Activated T-helper 1 cell treated with anti-CD3 and anti-CD28 coated beads, Interleukin-12 subunit alpha, Interleukin-12 subunit beta, Interleukin-2, Interleukin-4 antibody, amounts not matched to agents 30 ng/mL and 10 ng/mL and 1 ng/mL, durations not matched to agents 14 hours and 24 hours and 36 hours (primary cell): ENCODE measurements at places on chromosomes 5 and 9.

DNA sequence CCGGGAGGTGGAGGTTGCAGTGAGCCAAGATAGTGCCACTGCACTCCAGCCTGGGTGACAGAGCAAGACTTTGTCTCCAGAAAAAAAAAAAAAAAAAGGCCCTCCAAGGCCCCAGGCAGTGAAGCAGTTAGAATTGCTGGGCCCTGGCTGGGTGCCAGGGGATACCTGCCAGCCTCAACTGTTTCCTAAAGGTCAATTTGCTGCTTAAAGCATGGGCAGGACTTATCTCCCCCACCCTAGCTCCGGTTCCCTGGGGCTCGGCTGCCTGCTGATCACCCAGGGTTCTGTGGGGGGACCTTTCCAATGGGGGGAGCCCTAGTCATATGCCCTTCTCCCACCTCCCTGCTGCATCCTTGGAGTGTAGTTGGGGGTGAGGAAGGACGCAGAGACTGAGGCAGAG, 25.7 kb downstream of the NCS1 start:
- H3K27ac ChIP-seq: no peak overlapping the region
- H3K36me3 ChIP-seq: no peaks in the 10 kb centered on the region
- H3K27me3 ChIP-seq: peaks cover 7% of the 10 kb centered on the region

DNA sequence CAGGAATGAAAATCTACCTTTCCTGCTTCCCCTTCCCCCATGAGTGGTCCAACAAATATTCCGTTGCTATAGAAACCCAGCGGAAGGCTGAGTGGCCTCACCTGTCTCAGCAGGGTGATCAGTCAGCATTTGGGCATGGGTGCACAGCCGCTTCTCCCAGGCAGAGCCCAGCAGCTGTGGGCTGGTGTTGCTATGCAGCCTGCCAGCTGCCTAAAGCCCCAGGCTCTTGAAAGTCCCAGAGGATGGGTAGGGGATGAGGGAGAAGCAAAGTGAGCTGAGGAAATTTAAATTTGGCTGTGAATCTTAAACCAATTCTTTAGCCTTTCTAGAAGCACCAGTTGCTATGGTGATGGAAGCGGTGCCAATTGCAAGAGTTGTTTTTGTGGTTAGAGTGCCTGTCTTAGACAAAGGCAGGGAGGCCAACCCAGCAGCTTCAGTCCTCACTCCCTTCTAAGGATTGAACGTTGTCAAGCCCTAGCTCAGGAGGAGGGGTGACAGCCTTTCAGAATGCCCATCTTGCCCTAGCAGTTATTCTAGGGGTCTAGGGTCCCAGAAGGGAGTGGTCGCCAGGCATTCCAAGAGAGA, 151.5 kb upstream of the PITX1 start:
- H3K27ac ChIP-seq: no peak overlapping the region
- H3K27me3 ChIP-seq: peaks cover 16% of the 10 kb centered on the region
- H3K4me1 ChIP-seq: no peaks in the 10 kb centered on the region
- H3K36me3 ChIP-seq: no peaks in the 10 kb centered on the region
- no peak overlapping the region for H3K4me3 ChIP-seq

DNA sequence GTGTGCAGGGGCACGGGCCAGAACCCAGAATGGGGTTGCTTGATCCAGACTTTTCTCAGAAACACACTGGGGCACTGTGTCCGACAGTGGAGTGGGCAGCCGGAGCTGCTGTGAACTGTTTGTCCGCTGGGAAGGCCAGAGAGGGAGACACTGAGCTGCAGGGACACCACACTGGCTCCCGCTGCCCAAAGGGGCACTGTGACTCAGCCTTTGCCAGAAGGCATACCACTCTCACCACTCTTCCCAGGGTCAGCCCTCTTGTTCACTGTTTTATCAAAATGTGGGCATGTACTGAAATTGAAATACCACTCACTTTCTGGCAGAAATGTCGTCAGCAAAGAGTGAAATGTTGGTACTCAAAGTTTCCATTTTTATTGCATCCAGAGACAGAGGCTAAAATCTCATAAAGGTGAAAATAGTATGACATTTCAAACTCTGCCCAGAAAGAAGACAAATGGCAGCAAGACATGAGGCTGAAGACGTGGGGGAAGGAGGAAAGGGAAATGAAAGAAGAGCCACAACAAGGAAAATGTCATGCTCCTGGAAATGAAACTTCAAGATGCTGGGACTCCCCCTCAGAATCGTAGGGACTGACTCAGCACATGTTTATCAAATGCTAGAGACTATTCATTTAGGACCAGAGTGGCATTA, 4.5 kb upstream of the IL7R start:
- no peaks in the 10 kb centered on the region for H3K27me3 ChIP-seq
- peak; percentile 45 for DNase-seq
- H3K4me3 ChIP-seq: peak overlapping the region; percentile 90
- H3K4me1 ChIP-seq: peaks cover 72% of the 10 kb centered on the region

GRCh38 chr5:141765896-141766551, 84.0 kb upstream of the ARAP3 start:
- H3K27me3 ChIP-seq: peaks cover 9% of the 10 kb centered on the region
- H3K4me1 ChIP-seq: no peaks in the 10 kb centered on the region
- H3K36me3 ChIP-seq: no peaks in the 10 kb centered on the region
- H3K4me3 ChIP-seq: no peak overlapping the region

GRCh38 chr5:112907166-112907631, 14.8 kb downstream of the REEP5 start:
- no peaks in the 10 kb centered on the region for H3K27me3 ChIP-seq
- no peak overlapping the region for H3K4me3 ChIP-seq
- peak overlapping the region; percentile 6 for H3K27ac ChIP-seq

DNA sequence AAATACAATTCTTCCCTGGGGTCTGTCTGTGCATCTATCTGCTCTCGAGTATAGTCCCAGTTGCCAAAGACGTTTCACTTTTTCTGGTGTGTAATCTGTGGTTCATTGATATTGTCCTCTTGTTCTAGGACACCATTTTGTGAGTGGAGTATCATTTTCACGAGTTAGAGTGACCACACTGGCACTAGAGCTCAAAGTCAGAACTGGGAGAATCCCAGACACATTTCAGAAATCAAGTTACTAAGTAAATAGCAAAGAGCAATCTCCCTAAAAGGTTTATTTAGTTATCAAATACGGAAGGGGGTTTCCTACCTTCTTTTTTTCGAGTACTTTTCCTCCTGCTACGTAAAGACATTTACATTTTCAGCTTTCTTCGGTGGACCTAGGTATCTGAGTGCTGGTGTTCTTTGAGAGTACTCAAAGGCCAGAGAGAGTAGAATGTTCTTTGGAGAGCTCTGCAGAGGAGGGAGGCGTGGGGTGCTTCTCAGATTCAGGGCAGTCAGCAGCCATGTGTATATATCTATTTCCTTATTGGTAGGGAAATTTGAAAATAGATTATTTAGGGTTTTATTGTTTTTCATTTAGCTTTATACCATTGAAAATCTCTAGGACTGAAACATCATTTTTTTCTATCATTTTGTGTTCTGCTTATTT, 8.9 kb upstream of the HSPA9 start:
- no peaks in the 10 kb centered on the region for H3K4me1 ChIP-seq
- H3K36me3 ChIP-seq: no peaks in the 10 kb centered on the region
- peaks cover 22% of the 10 kb centered on the region for H3K27me3 ChIP-seq
- DNase-seq: no peak
- no peak overlapping the region for H3K4me3 ChIP-seq

DNA sequence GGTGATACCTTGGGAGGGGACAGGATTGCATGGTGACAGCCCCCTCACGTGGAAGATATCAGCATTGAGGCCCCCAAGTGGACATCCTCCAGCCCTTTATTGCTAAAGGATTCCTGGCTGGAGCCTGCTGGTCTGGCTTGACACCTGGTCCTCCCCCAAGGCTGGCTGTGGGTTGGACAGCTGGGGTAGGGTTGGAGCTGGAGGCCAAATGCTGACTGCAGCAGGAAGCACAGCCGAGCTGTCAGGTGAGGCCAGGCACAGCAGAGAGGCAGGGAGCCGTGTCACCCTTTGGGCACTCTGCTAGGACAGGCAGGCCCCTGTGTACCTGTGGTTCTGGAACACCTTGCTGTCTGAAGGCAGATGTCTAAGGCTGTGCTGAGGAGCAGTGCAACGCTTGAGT, 2.2 kb downstream of the CACFD1 start:
- no peak overlapping the region for H3K27ac ChIP-seq
- H3K4me1 ChIP-seq: no peaks in the 10 kb centered on the region
- no peak overlapping the region for H3K4me3 ChIP-seq
- peaks cover 11% of the 10 kb centered on the region for H3K27me3 ChIP-seq
- no peaks in the 10 kb centered on the region for H3K36me3 ChIP-seq

DNA sequence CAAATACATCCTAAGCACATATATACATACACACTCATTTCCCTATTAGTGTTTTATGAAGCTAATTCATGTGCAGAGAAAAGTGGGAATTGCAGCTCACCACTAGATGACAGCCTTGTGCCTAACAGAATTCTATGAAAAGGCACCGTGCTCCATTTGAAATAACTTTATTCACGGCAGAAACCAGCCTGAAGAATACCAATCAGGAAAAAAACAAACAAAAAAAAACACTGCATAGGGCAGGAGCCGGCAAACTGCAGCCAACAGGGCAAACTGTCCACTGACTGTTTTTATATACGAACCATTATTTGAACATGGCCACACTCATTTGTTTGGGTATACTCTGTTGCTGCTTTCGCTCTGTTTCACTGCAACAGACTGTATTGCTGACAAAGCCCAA, 33.6 kb downstream of the ERMP1 start:
- DNase-seq: no peak
- peaks cover 37% of the 10 kb centered on the region for H3K4me1 ChIP-seq
- no peak overlapping the region for H3K27ac ChIP-seq
- no peaks in the 10 kb centered on the region for H3K27me3 ChIP-seq
- peaks cover 38% of the 10 kb centered on the region for H3K36me3 ChIP-seq
